Neural crest cell (in vitro differentiated cells): ENCODE measurements at places on chromosomes 2 and 18.

GRCh38 chr2:120596990-120597594, 138.6 kb upstream of the GLI2 start:
- H3K36me3 ChIP-seq = no peaks in the 10 kb centered on the region
- H3K27ac ChIP-seq = peak overlapping the region; percentile 73
- no peak for DNase-seq
- H3K4me3 ChIP-seq = peak overlapping the region; percentile 42
- H3K27me3 ChIP-seq = peaks cover 16% of the 10 kb centered on the region

DNA sequence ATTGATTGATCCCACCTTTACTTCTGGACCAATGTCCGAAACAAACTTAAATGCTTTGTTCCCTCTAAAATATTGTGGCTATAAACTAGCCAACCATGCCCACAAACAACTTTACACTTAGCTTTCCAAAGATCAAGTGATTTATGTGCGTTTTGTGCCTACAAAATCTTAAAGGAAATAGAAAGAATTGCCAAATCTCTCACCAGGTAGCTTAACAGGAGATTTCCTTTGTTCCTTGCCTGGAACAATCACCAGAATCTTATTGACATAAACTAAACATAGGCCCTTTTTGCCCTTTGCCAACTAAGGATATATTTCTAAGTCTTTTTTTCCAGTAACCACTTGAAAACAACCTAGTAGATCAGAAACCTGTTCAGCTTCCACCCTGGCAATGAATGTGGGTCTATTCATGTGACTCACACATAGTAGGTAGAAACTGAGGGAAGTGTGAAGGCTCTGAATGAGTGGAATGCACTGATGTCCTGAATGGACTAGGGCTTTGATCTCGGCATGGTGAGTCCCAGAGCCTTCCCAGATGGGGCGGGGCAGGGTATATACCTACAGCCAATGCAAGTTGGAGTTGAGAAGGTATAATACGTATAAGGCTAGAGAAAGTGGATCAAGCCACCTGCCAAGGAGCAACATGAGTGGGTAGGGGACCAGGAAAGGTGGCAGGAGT, 94.6 kb upstream of the PPP1CB start:
- H3K4me1 ChIP-seq = no peaks in the 10 kb centered on the region
- no peak overlapping the region for H3K4me3 ChIP-seq
- no peaks in the 10 kb centered on the region for H3K27me3 ChIP-seq
- H3K27ac ChIP-seq = no peak overlapping the region
- no peaks in the 10 kb centered on the region for H3K36me3 ChIP-seq

- peaks cover 5% of the 10 kb centered on the region for H3K4me1 ChIP-seq
- DNase-seq = no peak
- no peaks in the 10 kb centered on the region for H3K27me3 ChIP-seq
- no peak overlapping the region for H3K27ac ChIP-seq
These were observed 116.7 kb upstream of the CHST9 start for GRCh38 chr18:27301615-27302378.

GRCh38 chr18:79459946-79460480, 64.3 kb downstream of the NFATC1 start:
- H3K27me3 ChIP-seq = no peaks in the 10 kb centered on the region
- no peaks in the 10 kb centered on the region for H3K36me3 ChIP-seq
- DNase-seq = no peak
- H3K4me3 ChIP-seq = no peak overlapping the region
- H3K27ac ChIP-seq = peak overlapping the region; percentile 35

- H3K27ac ChIP-seq = peak overlapping the region; percentile 99
- H3K36me3 ChIP-seq = no peaks in the 10 kb centered on the region
- peak; percentile 21 for DNase-seq
These were observed 411 bp downstream of the NARS1 start for GRCh38 chr18:57621246-57621604.

DNA sequence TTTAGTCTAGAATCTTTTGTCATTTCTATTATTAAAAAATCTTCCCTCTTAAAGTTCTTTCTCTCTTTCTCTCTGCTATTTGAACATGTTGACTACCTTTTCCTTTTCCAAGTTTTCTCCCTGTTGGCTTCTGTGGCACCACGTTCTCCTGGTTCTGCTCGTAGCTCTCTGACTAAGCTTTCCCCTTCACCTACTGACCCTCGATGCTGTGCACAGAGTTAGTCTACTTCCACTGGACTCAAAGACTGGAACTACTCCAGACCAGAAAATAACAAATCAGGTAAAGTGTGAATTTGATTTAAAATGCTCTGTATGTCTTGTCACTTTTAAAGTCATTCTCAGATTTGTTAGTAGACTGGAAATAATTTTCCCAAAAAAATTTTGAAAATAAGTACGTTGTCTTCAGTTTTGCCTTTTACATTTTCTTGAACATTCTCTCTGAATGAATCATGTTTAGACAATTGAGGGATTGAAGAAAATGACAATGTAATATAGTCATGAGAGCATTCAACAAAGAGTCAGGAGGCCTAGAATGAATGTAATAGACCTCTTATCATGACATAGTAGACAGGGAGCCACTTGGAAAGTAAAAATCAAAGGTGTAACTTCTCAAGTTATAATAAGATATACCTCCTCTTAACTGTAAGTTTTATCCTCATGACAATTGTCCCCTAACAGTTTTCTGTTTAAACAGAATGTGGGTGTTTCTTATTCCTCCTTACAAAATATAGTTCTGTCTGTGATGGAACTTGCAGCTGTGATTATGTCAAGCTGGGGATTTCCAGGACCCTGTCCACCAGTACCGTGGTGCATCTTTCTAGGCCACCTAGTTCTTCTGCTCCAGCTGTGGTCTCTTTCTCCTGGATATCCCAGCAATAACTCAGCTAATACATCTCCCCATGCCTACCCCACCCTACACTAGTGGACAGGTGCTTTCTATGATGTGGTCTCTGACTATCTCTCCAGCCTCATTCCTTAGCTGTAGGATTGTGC, 25.5 kb downstream of the ITPRID2 start:
- no peaks in the 10 kb centered on the region for H3K27me3 ChIP-seq
- H3K36me3 ChIP-seq = peaks cover 21% of the 10 kb centered on the region
- H3K4me3 ChIP-seq = no peak overlapping the region
- H3K4me1 ChIP-seq = no peaks in the 10 kb centered on the region

GRCh38 chr2:200199005-200199404, 107.5 kb upstream of the SPATS2L start:
- DNase-seq = no peak
- no peak overlapping the region for H3K4me3 ChIP-seq
- H3K4me1 ChIP-seq = peaks cover 6% of the 10 kb centered on the region
- no peaks in the 10 kb centered on the region for H3K27me3 ChIP-seq
- no peak overlapping the region for H3K27ac ChIP-seq
- H3K36me3 ChIP-seq = no peaks in the 10 kb centered on the region

- H3K27me3 ChIP-seq = no peaks in the 10 kb centered on the region
- H3K4me3 ChIP-seq = no peak overlapping the region
- peaks cover 4% of the 10 kb centered on the region for H3K4me1 ChIP-seq
These were observed 72.8 kb upstream of the DTNA start for GRCh38 chr18:34637094-34637801.

DNA sequence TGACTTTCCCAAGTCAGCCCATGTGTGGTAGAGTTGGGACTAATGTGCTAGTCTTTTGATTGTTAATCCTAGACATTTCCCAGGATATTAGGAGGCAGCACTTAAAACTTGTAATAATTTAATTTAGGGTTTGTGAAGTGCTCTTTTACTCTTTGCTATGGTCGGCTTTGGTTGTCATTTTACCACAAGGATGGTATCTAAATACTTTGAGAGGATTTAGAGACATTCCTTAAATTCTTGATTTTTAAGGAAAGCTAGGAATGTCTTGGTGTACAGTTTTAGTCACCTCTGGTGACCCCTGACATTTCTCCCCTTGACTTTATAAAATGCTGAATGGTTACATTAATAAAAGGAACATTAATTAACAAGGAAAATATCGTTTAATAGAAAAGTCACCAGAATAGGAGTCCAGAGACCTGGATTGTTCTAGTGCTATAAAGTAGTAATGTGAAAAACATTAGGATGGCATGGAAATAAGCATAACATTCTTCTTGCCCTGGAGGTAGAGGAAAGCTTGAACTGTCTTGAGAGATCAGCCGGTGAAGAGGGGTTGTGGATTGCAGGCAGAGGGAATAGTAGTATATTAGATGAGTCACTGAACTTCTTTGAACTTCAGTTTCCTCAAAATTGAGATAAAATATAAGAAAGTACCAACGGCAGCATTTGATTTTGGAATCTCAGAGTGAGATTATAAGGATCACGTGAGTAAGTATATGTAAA, 209.2 kb downstream of the MCFD2 start:
- H3K27ac ChIP-seq = no peak overlapping the region
- no peaks in the 10 kb centered on the region for H3K27me3 ChIP-seq
- no peak overlapping the region for H3K4me3 ChIP-seq
- peaks cover 16% of the 10 kb centered on the region for H3K4me1 ChIP-seq
- DNase-seq = no peak
- H3K36me3 ChIP-seq = peaks cover under 1% of the 10 kb centered on the region

DNA sequence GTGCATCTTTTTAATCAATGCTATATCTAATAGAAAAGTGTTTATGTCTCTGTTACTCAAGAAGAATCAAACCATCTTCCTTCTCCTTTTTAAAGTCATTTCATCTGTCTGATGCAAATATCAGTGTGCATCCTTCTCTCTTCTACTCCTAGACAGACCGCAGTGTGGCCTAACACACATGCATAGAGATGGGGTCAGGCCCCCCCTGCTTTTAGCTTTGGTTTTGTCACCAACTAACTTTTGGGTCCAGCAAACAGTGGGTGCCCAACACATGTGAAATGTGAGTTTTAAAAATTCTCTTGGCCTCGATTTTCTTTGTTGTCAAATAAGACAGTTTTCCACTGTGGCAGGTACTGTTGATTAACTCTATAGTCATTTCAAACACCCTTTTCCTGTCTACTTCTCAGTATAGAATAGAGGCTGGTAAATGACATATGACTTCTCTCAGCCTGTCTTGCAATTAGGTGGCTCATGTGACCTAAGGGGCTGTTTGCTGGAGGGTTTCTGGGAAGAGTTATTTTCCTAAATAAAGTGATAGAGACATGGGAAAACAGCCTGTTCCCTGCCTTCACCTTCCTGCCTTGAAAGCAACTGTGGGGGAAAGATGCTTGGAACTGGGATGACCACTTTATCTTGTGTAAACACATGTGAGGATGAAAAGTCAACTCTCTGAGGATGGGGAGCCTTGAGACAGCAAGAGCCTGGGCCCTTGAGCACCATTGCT, 65.7 kb upstream of the DARS1 start:
- no peak for DNase-seq
- H3K27ac ChIP-seq = no peak overlapping the region
- H3K4me1 ChIP-seq = peaks cover 7% of the 10 kb centered on the region
- H3K4me3 ChIP-seq = no peak overlapping the region
- H3K27me3 ChIP-seq = no peaks in the 10 kb centered on the region

GRCh38 chr2:121099329-121100290, 185.4 kb downstream of the TFCP2L1 start:
- no peak overlapping the region for H3K27ac ChIP-seq
- no peak overlapping the region for H3K4me3 ChIP-seq
- peaks cover 9% of the 10 kb centered on the region for H3K4me1 ChIP-seq
- H3K27me3 ChIP-seq = peaks cover 18% of the 10 kb centered on the region
- DNase-seq = no peak

- no peaks in the 10 kb centered on the region for H3K27me3 ChIP-seq
- no peak for DNase-seq
- peaks cover 6% of the 10 kb centered on the region for H3K4me1 ChIP-seq
These were observed 144.4 kb downstream of the MREG start for GRCh38 chr2:215868846-215869543.

DNA sequence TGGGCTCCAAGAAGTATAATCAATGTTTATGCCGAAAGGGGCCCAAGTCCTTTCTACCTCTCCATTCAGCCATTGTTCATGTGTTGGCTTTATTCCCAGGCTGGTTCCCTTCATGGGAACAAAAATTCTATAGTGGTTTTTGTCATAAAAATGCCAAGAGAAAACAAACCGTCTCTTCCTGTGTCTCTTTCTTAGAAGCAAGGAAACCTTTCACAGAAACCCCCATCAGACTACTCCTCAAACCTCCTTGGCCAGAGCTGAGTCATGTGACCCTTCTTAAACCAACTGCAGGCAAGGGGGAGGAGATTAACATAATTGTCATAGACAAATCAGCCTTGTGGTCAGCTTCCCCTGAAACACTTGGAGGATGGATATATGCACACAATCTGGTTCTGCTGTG, 75.1 kb upstream of the TANK start:
- no peak overlapping the region for H3K27ac ChIP-seq
- H3K36me3 ChIP-seq = no peaks in the 10 kb centered on the region
- H3K4me1 ChIP-seq = peaks cover 4% of the 10 kb centered on the region
- no peak overlapping the region for H3K4me3 ChIP-seq
- no peaks in the 10 kb centered on the region for H3K27me3 ChIP-seq
- DNase-seq = no peak

DNA sequence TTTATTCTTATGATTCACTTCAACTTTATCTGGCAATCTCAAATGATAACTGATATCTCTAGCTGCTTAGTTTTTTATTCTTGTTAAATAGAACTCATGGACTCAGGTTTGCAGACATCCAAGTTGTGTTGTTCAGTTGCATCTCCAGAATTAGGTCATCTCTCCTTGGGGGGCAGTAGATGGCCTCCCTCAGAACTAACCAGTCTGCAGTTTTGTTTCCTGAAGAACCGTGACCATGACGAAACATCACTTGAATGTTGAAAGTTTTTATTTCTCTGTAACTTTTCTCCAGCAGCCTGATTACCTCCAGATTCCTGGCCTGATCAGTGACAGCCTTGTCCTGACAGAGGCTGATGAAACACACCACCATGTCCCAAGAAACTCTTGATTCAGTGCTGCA, 321.5 kb downstream of the GALNT13 start:
- no peak overlapping the region for H3K27ac ChIP-seq
- DNase-seq = no peak
- no peaks in the 10 kb centered on the region for H3K27me3 ChIP-seq

DNA sequence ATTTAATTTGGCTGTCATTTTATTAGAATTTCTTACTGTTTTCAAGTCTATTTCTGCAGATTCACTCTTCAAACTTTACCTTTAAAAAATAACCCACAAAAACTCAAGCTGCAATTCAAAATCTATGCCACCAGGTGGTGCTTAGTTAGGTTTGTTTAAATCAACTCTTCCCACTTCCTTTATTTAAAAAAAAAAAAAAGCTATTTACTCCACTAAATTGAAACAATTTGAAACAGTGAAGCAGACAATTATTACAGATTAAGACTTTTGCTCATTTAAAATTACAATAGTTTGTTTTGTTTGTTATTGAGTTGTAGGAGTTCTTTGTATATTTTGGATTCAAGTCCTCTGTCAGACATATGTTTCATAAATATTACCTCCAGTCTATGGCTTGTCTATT, 300.0 kb downstream of the PDE11A start:
- DNase-seq = no peak
- H3K27me3 ChIP-seq = peaks cover 31% of the 10 kb centered on the region
- H3K4me1 ChIP-seq = peaks cover 32% of the 10 kb centered on the region
- no peak overlapping the region for H3K27ac ChIP-seq

- H3K27ac ChIP-seq = no peak within 1 kb of the TSS
- peaks cover 47% of the 10 kb centered on the region for H3K27me3 ChIP-seq
- H3K4me3 ChIP-seq = peak within 1 kb of the TSS; percentile 81
- no peak for DNase-seq
- no peaks in the 10 kb centered on the region for H3K36me3 ChIP-seq
- H3K4me1 ChIP-seq = peaks cover 6% of the 10 kb centered on the region
These were observed at the start of gene ADRA2B for GRCh38 chr2:96116424-96116878. Gene ADRA2B, minus strand, starts transcription at chr2:96116571. Its CDS starts 422 bp downstream, at chr2:96116149.
